Body of pancreas (tissue), 4 donors: ENCODE measurements at places on chromosomes 5 and 9.

- DNase-seq: no peak
Observed at GRCh38 chr5:74722271-74722670, 37.2 kb downstream of the HEXB start.

GRCh38 chr5:61732369-61732768 is 400.3 kb downstream of the ZSWIM6 start:
- DNase-seq: peak; percentile 12

GRCh38 chr5:172436078-172436878 is 18.0 kb downstream of the SH3PXD2B start:
- DNase-seq: no peak

GRCh38 chr9:136075134-136075841 is 19.8 kb downstream of the NACC2 start:
- DNase-seq: no peak

DNA sequence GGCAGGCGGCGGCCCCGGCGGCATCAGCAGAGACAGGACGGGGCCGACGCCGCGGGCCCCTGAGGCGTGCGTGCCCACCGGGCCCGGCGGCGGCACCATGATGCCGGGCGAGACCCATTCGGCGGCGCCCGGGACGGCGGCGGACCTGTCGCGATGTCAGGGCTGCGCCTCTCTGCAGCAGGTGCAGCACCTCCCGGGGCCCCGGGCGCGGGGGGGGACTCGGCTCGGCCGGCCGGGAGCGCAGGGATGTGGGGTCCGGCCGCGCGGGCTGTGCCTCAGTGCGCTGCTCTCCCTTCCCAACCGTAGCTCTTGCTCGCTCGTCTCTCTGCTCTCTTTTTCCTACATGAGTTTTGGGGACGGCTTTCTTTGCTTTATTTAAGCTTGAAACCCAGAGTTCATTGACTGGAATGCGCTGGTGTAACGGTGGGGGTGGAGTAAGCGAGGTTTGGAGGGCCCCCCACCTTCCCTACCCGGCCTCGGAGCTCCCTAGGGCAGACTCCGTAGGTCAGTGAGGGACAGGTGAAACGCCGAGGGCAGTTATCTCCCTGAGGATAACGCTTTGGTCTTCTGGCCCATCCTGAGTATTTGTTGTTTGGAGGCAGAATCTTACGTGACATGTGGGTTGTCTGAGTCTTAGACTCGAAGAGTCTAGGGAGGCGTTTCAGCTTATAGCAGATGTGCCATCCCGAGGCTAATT is 490 bp downstream of the ICE1 start:
- no peak for DNase-seq

- no peak for DNase-seq
Observed at GRCh38 chr9:83144492-83144891, 81.5 kb upstream of the RASEF start.

GRCh38 chr9:93464876-93465275 is 11.5 kb upstream of the FAM120AOS start:
- no peak for DNase-seq

- no peak for DNase-seq
Observed at GRCh38 chr9:133604214-133604613, 5.0 kb downstream of the FAM163B start.

GRCh38 chr5:6626508-6626907 is 6.3 kb downstream of the NSUN2 start:
- DNase-seq: no peak

DNA sequence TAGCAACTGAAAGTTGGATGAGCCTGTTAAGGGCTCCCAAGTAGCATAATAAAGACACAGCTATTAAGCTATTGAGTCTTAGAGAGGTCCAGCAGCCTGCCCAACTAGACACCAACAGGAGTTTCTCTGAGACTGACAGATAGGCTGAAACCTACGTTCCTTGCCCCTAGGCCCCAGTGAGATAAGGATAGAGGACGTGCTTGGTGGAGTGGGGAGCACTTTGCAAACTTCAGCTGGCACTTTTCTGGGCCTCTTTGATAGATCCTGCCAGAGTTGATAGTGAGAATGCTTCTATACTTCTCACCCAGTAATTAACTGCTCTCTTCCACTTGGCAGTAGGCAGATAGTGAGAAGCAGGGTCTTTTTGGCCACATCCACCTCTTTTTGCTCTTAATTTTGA is 20.8 kb upstream of the CTNNA1 start:
- no peak for DNase-seq

GRCh38 chr9:128251732-128252100 is 24.1 kb downstream of the GOLGA2 start:
- DNase-seq: no peak

DNA sequence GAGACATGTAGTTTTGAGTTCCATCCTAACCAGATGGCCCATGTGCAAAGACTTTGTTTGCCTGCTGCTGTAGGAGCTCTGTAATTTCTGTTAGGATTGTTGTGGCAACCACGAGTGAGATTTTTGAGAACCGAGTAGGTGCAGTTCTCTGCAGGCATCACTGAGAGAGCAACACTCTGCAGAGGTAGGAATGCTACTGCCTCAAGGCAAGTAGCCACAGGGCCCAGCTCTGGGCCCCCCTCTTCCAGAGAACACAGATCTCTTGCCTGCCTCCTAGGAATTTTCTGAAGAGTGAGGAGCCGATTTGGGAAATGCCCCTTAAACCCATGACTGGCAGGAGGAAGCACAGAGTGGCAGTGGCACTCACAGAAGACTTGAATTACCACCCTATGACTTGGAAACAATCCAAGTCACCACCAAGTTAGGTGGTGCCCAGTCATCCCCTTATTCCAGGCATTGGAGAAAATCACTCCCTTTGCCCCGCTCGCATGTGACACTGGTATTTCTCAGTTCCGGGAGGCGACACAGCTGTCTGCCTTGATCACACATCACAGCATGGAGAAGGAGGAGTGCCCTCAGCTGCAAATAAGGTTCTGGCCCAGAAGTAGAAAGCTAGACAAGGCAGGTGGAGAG is 52.5 kb upstream of the SLC2A8 start:
- DNase-seq: no peak

GRCh38 chr9:135664266-135664665 is 1.2 kb downstream of the LCN9 start:
- DNase-seq: no peak

- no peak for DNase-seq
Observed at GRCh38 chr5:138303372-138303771, 28.2 kb downstream of the CDC25C start.

- DNase-seq: no peak
Observed at GRCh38 chr9:93416530-93417235, 34.8 kb upstream of the FAM120A start.

DNA sequence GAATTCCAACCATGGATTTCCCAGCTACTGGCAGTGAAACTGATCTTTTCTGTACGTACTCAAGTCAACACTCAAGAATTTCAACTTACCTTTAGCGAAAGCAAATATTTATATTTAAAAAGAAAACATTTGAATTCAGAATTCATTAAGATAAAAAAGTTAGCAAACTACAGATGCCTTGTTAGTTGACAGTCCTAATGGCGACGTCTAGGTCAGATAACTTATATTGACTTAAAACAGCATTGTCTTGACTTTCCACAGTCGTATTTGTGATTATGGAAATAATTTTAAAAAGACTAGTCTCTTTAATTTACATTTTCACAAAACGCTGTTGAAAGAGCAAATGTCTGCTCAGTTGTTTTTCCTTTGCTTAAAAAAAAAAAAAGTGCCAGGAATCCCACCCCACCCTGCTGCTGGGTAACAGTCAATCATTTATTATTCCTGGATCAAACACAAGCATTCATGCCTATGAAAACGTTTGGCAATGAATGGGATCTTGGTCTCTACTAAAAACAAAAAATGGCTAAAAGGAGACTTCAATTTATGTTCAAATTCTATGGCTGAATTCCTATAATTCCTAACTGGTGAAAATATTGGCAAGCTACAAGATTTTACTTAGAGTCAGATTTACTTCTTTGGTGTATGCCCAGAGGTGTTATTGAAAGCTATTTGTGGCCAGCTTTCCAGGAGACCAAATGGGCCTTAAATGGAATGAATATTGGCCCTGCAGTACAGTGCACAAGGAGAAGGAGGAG is 22.0 kb downstream of the OR2S2 start:
- DNase-seq: no peak

DNA sequence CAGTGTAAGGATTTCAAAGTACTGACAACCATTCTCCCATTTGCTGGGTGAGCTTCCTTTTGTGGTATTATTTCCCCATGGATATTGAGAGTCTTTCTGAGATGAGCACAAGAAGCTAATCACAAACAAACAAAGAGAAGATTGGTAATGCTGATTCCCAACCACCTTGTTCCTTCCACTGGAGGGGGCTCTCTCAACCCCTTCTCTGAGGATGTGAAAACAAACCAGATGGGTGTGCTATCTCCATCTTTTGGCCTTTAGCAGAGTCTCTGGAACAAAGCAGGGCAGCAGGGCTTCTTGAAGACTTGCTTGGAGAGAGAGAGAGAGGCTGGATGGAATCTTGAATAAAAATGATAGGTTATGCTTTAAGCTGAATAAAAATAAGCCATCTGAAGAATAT is 576.7 kb upstream of the ZNF462 start:
- no peak for DNase-seq

DNA sequence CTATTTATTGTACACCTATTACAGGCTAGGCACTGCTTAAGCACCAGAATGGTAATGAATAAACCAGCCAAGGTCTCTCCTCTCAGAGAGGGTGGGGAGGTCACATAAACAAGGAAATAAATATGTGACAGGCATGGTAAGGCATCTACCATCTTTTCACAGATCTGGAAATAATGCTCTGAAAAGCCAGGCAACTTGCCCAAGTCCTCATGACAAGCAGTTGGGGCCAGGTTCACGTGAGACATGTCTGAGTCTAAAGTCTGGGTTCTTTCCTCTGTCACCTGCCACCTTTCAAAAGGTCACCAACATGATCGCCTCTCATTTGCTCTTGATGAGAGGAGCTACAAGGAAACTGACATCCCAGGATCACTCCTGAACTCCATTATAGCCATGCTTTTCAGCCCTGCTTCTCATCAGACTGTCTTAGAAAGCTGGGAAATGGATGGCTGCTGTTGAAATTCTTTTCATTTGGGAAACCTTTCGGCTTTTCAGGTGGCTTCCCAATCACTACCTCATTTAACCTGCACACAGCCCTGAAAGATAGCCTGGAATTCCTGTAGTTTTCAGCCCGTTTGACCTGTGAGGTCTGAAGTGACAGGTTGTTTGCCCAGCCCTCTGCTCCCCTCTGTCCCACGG is 123.1 kb downstream of the CRB2 start:
- DNase-seq: no peak

DNA sequence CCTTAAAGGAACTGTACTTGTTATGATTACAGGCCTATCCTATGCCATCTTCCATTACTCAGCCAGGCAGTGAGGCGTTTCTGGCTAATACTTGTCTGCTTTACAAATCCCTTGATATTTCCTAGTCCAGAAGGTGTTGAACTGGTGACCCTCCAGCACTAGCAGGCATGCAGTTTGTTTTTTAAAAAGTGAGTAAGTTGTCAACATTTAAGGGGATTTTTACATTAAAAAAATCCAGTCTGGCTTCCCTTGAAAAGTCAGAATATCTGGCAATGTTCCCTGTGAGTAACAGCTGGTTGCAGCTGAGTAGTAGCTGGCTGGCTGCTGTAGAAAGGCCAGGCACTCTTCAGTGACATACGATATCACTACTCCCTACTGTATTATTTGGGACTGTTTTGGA is 21.8 kb downstream of the GRIN3A start:
- DNase-seq: no peak

DNA sequence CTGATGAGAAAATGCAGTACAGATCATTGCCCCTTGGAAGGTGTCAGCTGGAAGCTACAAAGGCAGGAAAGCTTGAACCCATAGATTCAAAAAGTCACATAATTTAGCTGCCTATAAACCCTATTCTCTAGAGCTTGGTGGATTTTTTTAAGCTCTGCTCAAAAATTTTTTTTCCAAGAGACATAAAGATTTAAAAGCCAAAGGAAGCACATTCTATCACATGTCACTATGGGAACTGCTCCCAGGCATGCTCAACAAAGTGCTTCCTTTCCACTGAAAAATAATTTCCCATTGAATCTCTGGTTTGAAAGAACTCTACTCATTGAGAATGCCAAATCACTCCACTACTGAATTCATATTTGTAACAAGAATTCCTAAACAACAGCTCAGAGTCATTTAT is 419.8 kb downstream of the CETN3 start:
- no peak for DNase-seq

DNA sequence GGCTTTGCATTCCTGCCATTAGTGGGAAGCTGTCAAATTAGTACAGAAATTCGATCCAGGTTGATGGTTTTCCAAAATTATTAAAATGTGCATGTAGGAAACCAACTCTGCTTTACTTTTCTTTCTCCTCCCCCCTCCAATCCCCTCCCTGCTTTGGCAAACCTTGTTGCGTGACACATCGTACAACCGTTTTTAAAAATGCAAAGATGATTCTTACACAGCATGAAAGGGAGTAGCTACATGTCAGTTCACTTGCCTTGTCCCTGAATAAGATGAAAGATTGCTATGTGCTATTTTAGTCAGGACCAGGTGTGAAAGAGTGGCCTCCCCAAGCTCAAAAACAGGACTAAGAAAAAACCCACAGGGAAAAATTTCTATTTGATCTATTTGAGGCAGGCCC is 11.7 kb downstream of the SNCAIP start:
- no peak for DNase-seq

DNA sequence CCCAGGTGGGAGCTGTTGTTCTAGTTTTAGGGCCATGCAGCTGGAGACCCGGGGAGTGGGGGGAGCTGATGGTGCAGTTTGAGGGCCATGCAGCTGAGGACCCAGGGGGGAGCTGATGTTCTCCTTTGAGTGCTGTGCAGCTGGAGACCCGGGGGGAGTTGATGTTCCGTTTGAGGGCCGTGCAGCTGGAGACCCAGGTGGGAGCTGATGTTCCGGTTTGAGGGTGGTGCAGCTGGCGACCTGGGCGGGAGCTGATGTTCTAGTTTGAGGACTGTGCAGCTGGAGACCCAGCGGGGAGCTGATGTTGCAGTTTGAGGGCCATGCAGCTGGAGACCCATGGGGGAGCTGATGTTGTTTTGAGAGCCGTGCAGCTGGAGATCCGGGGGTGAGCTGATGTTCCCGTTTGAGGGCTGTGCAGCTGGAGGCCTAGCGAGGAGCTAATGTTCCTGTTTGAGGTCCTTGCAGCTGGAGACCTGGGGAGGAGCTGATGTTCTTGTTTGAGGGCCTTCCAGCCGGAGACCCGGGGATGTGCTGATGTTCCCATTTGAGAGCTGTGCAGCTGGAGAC is 14.6 kb downstream of the PDCD6 start:
- DNase-seq: no peak

- no peak for DNase-seq
Observed at GRCh38 chr5:126636956-126637355, 36.2 kb downstream of the PHAX start.

GRCh38 chr9:128629852-128630545 is 26.6 kb downstream of the DYNC2I2 start:
- no peak for DNase-seq
